ENCODE measurements at places on chromosomes 11 and 22.

DNA sequence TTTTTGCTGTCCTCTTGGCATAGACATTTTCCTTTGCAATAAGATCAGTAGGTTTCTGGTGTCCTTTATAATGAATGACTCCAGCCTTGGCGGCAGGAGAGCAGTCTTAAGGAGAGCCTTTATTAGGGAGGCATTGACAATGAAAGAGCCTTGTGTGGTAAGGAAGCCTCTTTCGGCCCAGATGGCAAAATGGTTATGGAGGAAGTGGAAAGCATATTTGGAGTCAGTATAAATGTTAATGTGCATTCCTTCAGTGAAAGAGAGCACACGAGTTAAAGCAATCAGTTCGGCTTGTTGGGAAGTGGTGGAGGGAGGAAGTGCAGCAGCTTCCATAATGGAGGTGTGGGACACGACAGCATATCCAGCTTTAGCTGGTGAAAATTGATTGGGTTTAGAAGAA is 18.1 kb upstream of the ANO1 start:
- DNase-seq: no peak

DNA sequence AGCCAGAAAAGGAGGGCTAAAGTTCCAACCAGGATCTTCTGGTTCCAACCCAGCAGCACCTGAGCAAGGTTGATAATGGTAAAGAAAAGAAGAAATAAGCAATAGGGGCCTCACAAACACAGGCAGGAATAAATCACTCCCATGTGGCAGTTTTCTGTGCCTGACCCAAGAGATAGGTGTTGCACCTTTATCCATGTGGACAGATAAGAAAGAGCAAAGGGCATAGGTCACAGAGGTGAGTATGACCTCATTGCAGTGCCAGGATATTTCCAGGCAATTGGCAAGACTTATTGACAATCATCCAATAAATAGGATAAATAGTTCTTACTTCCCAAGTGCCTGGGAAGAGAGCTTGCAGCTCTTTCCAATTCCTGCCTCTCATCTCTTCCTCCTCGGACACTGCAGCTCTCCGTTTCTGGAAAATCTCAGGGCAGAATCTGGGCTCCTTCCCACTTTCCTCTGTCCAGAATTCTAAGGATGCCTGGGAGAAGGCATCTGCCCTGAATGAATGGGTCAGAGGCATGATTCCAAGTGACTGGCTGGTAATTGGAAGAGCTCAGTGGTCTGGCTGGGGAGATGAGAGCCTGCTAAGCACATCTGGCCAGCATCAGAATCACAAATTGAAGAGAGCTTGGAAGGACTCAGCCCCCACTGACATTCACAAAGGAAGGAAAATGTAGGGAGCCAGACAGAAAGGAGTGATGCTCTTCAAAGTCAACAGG is 14.5 kb upstream of the LRRC55 start:
- DNase-seq: no peak

DNA sequence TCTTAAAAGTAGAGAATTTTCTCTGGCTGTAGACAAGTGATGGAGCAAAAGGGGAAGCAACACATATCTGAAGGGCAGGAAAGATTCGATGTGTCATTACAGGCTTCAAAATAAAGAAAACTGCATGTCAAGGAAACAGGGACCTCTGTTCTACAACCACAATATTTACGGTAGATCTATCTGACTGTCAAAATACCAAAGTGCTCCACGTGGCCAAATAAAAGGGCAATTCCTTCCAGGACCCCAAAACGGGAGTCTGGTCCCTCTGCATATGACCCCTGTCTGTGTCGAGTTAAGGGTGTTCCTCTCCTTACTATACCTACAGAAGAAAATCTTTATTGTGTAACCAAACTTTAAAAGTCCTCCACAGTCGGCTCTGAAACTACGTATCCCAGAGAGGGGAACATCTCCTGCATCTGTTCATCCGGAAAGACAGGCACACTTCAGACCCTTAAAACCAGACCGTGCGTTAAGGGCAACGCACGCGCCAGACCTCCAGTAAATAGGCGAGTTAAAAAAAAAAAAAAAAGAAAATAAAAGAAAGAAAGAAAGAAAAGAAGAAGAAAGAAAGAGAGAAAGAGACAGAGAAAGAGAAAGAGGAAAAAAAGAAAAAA is 756 bp downstream of the CLNS1A start:
- no peak for DNase-seq

GRCh38 chr22:33684087-33684486 is 236.2 kb downstream of the LARGE1 start:
- DNase-seq: no peak

GRCh38 chr22:23394525-23395326 is 185.4 kb downstream of the IGLL1 start:
- no peak for DNase-seq

DNA sequence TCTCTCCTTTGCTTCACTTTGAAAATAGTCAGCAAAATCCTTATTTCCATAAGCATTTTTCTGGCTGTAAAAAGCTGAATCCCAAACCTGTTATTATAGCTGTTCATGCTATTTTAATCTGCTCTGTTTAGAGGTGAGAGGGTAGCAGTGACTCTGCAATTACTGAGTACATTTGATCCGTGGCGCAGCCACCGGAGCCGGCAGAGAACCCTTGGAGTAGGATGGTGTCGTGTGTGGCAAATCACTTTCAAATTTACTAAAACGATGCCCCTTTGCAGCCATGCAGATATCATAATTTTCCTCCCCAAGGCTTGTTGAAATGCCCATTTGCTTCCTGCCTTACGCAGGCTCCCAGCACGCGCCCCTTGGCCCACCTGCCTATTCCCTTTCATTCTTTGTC is 69.6 kb downstream of the ZBTB16 start:
- no peak for DNase-seq

DNA sequence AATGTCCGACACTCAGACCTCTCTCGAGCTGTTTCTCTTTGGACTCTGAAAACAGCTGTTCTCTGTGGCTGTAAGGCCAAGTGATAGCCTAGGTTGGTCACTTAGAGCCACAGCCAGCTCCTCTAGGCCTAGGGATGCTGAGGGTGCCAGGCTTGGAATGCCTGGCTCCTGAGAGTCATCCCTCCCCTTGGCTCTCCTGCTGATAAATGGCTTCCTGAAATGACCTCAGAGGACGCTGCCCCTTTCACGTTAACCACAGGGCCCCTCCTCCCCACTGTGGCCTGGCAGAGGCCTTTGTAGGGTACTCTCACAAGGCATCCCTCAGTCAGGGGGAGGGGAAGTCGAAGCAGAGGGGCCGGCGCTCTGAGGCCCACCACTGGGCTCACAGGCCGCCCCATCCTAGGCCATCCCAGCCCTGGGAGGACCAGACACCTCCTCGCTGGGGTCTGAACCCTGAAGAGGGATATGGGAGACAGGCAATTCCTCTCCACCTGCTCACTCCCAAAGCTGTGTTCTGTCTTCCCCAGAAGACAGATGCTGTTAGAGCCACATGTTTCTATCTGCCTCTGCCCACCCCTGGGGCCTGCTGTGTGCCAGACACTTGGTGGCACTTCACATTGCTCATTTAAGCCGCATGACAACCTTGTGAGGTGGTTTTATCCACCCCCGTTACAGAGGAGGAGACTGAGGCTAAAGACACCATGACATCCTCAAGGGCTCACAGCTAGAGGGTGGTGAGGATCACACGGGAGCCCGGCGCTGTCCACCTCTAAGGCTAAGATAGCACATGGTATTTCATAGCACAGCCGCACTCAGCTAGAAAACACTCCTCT is 50.9 kb downstream of the ARFGAP3 start:
- DNase-seq: no peak

DNA sequence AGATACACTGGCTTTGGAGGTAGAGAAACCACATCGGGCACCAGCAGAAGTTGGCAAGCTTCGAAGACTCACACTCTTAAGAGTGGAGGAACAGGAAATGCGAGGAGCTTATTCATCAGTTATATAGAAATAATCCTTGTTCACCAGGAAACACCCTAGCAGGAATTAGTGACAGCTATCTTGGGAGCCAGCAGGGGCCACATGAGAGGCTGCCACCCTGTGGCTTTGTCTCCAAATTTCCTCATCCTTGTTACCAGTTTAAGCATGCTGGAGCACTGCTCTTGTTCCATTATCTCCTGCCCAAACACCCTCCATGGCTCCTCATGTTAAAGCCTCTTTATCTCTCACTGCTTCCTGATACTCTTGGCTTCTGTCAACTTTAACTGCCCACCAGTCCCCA is 131.0 kb downstream of the PLEKHA7 start:
- peak; percentile 34 for DNase-seq

- DNase-seq: no peak
Observed at GRCh38 chr22:22711532-22711913, 67.1 kb downstream of the GGTLC2 start.

GRCh38 chr22:27534720-27535125 is 266.8 kb downstream of the MN1 start:
- no peak for DNase-seq

GRCh38 chr11:104602643-104603042 is 295.6 kb downstream of the CASP12 start:
- DNase-seq: no peak

DNA sequence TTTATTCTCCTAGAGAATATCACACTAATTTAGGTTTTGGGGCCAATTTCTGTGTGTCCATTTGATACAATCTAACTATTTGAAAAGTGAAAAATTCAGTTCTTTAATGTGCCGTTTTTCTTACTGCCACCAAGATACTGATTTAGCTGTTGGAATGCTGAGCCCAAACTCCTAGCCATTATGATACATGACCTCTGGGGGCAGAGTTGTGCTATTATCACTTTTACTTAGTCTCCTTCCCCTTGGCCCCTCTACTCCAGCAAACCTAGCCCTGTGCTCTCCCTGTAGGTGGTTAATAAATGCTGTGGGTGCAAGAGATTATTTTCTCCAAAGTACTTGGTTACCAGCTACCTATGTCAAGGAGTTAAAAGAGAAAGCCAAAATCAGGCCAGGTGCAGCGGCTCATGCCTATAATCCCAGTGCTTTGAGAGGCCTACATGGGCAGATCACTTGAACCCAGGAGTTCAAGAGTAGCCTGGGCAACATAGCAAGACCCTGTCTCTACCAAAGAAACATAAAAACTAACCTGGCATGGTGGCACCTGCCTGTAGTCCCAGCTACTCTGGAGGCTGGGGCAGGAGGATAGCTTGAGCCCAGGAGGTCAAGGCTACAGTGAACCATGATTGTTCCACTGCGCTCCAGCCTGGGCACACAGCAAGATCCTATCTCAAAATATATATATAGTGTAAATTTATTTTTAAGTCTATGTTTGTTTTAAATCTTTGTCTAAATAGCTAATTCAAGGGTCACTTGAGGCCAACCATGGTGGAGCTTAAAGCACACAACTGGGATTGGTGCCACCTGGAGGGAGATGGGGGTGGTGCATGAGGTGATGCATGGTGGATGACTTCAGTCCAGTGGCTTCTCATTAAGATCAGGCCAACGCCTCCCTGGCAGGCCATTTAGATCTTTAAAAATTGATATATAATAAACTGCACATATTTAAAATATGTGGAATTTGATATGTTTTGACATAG is 193.2 kb upstream of the PLET1 start:
- DNase-seq: peak; percentile 30

Data from left cardiac atrium (tissue), 4 donors.